Activated T-helper 17 cell treated with anti-CD3 and anti-CD28 coated beads, Interleukin-2, amount 50 U/mL, for 72 hours (primary cell): ENCODE measurements at places on chromosomes 4 and X. TPM values are rescaled to one million over a fixed set of nuclear protein-coding genes. Genes with fewer than 3 reads are reported as not detected.

DNA sequence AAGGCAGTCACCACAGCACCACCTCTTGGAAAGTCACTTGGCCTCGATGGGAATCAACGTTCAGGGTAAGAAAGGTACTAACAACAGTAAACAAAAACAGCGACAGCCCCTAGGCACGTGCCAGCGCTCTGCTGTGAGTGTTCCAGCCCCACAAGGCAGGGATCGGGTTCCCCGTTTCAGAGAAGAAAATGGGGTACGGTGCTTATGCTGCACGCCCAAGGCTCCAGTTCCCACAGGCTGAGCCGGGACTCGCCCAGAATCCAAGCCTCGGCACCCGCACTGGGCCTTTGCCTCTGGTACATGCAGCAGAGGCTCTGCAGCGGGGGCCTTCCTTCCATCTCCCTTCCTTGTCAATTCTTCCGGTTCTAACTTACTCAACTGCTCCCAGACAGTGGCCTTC, 37.3 kb downstream of the WDR1 start:
- no peak for ATAC-seq

GRCh38 chrX:132810964-132811712, 147.3 kb downstream of the HS6ST2 start:
- ATAC-seq, result no peak

GRCh38 chrX:134373736-134374135, 86.2 kb upstream of the HPRT1 start:
- ATAC-seq, result no peak

DNA sequence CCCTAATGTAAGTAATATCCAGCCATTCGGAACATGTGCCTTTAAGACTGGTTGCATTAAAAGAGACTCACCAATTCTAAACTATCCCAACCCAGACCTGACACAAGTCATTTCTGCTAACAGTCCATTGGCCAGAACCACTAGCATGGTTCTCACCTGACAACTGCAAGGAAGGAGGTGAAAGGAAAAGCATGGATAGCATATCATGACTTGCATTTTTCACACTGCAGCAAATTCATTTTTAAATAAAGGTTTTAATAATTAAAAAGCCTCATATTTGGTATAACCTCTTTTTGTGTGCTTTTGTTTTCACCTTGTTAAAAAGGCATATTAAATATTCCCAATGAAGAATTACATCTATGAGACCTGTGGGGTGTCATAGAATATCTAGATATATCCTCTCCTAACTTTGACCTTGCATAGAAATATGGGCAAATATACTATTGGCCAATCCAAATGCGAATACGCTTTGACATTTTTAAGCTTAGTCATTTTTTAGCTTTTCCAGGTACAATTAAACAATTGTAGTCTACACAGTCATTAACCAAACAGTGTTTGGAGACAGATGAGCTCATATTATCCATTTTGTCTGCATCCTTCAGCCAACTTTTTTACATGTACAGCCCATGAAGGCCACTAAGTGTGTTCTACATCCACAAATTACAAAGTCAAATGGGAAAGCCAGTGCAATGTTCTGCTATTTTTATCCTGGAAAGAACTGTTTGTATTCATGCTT, 295.3 kb downstream of the PDGFC start:
- ATAC-seq, result no peak

DNA sequence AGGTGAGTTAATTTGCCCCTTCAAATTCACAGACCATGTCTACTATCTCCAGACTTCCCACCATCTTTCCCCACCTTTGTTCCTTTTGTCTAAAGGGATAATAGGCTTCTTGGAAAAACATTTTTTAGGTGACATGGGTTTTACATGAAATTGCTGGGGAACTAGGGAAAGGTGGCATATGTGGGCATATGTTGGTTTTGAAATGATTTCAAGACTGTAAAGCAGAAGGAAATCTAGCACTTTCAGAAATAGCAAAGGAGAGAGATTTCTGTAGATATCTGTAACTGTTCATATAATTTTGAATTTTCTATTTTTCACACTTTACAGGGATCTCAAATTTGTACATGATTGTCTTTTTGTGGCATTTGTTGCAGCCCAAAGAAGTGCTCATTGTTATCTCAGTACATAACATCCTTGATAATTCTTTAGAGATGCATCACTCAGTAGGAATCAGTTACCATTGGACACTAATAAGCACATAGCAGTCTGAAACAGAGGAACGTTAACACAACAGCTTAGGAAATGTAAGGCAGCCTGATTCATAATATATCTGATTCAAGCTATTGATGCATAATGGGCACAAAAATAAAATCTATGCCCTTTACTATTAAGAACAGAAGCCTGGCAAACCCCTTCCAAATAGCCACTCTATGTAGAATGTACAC, 659.7 kb downstream of the CENPC start:
- no peak for ATAC-seq

GRCh38 chr4:113760094-113760794, 1.3 kb downstream of the CAMK2D start:
- no peak for ATAC-seq

- peak; percentile 42 for ATAC-seq
These were observed 7.8 kb upstream of the TMPRSS11D start for GRCh38 chr4:67891645-67892044.

- ATAC-seq, result no peak
These were observed 65.2 kb upstream of the SLC7A11 start for GRCh38 chr4:138307319-138307718.

DNA sequence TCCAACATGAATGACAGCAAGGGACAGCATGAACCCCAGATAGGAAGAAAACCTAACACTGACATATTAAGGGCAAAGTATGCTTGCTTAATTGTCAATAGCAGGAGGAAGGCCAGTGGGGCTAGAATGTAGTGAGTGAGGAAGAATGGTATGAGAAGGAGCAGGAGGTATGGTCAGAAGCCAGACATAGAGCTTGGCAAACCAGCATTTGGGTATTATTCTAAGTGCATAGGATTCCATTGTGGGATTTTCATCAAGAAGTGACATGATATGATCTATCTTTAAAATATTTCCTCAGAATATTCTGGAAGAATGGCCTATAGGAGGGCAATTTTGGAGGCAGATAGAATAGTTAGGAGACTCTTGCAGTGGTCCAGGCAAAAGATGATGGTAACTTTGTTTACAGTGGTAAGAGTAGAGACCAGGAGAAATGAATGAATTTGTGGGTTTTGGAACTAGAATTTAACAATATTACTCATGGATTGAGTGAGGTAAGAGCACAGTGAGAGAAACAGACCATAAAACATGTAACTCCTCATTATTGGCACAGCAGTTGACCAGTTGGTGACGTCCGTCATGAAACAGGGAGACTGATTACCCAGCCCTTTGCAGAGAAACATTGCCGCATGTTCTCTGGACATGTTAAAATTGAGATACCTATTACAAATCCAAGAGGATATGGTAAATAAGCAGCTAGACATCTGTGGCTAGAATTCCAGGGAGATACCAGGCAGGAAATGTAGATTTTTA, 246.5 kb upstream of the HS3ST1 start:
- no peak for ATAC-seq

DNA sequence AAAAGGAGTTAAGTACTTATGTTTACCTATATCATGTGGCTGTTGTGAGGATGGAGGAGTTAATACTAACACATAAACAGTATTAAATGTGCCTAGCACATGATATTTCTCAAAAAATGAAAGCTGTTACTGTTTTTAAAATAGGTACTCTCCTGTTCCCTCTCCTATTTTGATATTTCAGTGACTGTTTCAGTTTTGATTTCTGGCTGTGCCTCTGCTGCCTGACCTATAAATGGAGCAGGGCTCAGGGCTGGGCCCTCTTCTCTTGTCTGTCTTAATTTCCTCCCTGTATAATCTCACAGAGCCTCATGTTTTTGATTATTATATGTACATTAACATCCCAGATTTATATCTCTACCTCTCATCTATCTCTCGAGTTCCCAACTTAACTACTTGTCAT, 93.3 kb downstream of the UGT8 start:
- no peak for ATAC-seq

GRCh38 chrX:11100281-11101035, 10.7 kb upstream of the HCCS start:
- ATAC-seq, result no peak

DNA sequence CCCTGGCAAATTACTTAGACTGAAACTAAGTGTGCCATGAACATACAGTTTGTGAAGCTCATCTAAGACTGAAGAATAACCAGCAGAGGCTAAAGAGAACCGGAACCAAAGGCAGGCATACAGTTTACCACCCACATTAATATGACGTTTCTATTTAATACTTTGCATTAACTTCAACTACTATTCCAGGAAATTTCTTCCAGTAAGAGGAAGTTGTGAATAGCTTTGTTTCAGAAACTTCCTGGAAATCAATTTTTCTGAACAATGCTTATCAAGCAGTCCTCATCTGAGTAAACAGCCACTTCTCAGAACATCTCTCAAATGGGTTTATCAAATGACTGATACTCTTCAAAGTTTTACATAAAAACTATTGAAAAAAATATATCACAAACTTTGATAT, 252.7 kb downstream of the OPHN1 start:
- ATAC-seq, result peak; percentile 30

DNA sequence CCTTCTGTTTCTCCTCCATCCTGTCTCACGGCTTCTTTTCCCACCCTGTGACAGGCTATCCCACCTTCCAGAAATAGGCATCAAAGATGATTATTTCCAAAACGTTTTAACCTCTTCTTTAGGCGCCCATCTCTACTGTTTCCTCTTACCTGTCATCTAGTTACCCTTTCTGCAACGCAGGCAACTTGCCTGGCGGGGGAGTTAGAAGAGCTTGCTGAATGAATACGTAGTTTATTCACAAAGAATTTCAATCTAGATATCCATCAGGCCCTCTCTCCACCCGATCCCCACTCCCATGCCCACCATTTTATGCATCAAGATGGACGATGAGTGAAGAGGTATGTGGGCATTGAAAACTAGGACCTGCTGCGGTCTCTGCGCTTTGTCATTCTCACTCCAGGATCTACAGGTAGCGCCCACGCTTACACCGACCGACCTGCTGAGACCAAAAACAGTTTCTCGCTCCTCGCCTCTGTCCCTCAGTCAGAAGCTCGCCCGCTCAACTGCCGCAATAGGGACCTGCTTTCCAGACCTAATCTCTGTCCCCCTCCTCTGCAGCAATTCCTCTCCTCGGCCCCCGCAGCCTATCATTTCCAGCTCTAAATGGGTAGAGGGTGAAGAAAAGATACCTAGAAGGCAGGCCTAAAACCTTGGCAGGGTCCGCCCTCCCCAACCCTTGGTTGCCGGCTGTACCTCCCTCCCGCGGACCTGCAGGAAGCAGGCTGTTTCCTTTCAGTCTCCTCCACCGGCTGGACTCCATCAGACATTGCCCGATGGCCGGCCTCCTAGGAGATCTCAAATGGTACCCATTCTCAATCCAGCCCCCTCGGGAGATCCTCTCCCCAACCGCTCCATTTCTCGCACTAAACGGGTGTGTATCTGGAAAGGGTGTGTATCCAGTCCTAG, 624 bp downstream of the BEX5 start:
- peak; percentile 68 for ATAC-seq

DNA sequence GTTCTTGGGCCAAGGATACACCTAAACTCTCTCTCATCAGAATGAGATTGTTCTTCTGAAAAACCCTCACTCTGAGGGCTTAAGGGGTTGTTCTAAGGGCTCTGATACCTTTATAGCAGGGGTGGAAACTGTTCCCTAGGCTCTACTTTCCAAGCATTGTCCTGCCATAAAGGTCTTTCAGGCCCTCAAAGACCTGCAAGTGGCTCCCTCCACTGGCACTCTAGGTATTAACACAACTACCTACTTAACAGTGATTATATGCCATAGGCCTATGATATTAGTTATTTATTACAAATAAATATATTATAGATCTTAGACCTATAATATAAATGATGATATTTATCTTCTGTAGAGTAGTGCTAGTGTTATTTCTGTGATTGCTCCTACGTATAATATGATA, 473.7 kb upstream of the RPS6KA3 start:
- no peak for ATAC-seq

DNA sequence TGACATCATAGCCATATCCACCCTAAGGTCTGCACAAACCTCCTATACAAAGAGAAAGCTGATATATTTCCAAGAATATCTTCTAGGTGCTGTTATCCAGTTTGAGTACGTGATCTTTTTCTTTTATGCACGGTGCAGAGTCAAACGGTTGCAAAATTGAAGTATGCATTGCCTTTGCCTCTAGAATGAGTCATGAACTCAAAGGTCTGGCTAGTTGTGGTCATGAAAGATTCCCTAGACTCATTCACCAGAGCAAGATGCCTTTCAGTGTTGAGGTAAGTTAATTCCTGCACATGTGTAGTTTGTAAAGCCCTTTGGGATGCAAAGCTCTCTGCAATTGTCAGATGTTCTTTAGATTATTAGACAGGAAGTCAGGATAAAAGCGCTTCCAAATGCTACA, 704.4 kb downstream of the PCDH19 start:
- ATAC-seq, result no peak

DNA sequence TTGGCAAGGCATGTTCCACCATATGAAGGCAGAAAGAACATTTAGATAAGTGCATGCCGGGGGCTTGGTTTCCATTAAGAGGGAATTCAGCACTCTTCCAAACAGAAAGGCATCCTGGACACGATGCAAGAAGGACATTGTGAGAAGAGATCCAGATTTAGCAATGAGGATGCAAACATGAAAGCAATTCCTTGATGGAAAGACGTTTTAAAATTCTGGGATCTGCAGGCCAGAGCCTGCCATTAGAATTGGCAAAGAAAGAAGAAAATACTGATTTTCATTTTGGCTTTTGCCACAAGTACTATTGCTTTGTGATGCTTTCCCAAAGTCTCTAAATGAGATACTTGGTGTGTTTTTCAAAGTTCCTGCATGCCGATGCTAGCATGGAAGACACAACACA, 367.6 kb downstream of the PPP3CA start:
- ATAC-seq, result no peak

- no peak for ATAC-seq
These were observed 371.2 kb downstream of the AFF2 start for GRCh38 chrX:148871422-148872160.

- ATAC-seq, result no peak
These were observed 49.4 kb downstream of the USP38 start for GRCh38 chr4:143234153-143234552.

GRCh38 chr4:123896446-123897071, 500.0 kb downstream of the SPRY1 start:
- no peak for ATAC-seq

DNA sequence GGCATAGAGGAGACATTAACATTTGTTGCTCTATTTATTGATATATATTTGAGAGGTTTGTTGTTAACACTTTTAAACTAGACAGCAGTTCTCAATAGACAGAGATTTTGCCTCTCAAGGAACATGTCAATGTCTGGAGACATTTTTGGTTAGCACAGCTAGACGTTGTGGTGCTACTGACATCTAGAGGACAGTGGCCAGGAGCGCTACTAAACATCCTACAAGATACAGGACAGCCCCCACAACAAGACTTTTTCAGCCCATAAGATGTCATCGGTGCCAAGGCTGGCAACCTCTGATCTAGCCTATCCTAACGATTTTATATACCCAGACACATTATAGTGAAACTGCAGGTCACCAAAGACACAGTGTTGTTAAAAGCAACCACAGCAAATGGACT, 18.4 kb upstream of the CTSO start:
- ATAC-seq, result no peak

Gene MYOZ2
- total RNA-seq, result not detected

Gene CASP3
- 65.2 TPM for total RNA-seq

Gene RAB40A
- 0.45 TPM for total RNA-seq

Gene AMOT
- total RNA-seq, result 0.86 TPM

Gene POU3F4
- total RNA-seq, result not detected

Gene TNMD
- total RNA-seq, result not detected

Gene BRS3
- not detected for total RNA-seq

Gene ABLIM2
- 0.53 TPM for total RNA-seq
